ENCODE measurements at places on chromosomes 7 and 10. TPM values are rescaled to one million over a fixed set of nuclear protein-coding genes. Genes with fewer than 3 reads are reported as not detected.

GRM3 gene
- total RNA-seq = 14.3 TPM

ZNF786 gene
- 9.7 TPM for total RNA-seq

CAV1 gene
- 74.4 TPM for total RNA-seq

LIPK gene
- total RNA-seq = not detected

PKD1L1 gene
- 0.44 TPM for total RNA-seq

PTN gene
- total RNA-seq = 566 TPM

CDHR3 gene
- total RNA-seq = 13.6 TPM

CPVL gene
- total RNA-seq = 15.1 TPM

CYP17A1 gene
- 0.79 TPM for total RNA-seq

LIPN gene
- total RNA-seq = 0.30 TPM

COL26A1 gene
- total RNA-seq = 17.4 TPM

CYP2C8 gene
- 2.6 TPM for total RNA-seq

WDFY4 gene
- total RNA-seq = 3.8 TPM

EGFR gene
- total RNA-seq = 31.1 TPM

DNA sequence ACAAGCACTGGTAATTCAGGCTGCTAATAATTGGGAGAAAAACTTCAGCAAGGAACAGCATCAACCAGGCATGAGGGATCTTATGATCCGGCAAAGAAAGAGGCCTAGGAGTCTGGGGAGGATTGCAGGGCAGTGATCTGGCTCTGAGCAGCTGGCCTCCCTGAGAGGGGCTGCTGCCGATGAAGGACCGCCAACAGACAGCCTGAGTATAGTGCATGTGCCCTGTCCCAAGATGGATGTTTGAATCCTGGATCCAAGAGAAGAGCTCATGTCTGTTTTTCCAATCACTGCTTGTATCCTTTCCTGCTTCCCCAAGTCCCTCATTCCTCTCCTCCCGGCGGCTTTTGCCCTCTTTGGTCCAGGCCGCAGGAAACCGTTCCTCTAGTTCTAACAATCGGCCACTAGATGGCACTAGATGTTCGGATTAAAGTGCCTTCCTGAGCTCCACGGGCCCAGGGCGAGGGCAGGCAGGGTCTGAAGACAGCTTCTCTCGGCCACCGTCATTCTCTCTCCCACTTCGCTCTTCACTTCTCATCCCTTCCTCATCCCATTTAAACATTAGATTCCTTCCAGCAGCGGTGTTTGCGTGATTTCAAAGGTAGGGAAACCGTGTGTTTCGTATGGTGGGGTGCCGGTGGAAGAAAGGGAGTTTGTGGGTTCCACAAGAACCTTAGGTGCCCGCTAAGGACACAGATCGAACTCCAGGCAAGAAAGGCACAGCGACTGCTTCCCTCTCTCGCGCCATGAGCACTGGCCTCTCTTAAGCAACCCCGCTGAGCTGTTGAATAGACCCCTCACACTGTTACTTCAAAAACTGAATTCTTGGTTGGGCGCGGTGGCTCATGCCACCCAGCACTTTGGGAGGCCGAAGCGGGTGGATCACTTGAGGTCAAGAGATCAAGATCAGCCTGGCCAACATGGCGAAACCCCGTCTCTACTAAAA is 82.4 kb downstream of the ADCYAP1R1 start:
- DNase-seq = peak; percentile 80

- DNase-seq = no peak
Observed at GRCh38 chr10:4283846-4284610, 499.0 kb upstream of the KLF6 start.

DNA sequence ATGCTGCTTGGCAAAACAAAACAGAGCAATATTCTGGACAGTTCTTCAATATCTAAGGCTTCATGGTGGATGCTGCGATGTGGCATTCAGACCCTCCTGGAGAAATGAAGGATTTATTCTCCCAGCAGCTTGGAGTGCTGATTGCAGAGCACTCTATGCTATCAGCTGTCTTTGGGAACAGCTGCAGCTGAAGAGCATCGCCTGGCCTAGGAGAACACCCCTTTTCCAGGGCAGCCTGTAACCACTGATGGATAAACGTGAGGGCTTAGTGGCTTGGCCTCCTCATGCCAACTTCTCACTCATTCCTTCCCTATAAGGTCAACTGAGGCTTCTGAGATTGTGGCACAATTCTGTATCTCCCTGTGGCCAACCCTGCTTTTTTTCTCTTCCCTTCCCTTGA is 638.1 kb upstream of the CNTNAP2 start:
- no peak for DNase-seq

DNA sequence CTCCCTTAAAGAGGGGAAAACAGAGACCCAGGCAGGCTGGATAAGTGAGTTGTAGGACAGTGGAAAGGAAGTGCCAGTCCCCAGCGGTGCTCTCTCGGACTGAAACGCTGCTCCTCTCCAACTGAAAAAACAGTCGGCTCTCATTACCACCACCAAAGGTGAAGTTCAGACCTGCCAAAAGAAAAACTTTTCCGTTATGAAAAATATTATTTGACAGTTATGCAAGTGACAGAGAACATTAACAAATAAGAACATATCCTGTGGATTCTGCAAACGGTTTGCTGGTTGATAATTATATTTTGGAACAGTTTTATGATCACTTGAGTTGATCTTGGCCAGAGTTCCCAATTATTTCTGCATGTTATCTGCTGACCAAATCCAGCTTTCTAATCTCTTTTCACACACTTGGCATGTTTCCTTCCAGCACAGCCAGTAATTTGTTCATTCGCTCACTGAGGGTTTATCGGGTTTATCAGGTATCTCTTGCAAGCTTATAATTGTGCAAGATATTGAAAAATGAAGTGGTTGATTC is 82.6 kb downstream of the PTPRE start:
- no peak for DNase-seq

DNA sequence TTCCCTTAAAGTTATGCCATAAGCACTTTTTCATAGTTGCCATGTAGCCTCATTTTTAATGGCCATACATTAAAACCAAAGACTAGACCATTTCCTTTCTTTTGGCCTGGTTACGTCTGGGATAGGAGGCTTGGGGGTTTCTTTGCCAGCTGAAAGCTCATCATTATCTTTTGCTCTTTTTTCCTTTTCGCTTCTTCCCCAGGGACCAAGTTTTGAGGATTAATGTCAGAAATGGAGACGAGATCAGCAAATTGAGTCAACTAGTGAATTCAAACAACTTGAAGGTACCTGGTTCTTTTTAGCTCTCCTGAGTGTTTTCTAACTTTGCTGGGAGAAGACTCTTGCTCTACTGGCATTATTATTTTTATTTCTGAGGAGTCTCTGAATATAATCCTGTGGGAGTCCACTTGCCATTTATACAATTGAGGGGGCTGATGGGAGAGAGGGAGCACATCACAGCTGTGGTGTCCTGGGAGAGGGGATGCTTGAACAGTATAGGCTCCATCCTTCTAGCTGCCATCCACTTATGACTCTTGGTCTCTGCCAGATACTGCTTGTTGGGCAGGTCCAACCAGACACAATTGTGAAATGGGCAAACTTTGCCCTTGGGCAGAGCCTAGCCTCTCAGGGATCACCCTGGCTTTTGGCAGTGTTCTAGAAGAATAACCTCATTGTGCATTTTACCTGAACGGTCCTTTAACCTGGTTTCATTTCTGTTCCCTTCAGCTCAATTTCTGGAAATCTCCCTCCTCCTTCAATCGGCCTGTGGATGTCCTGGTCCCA is 5.8 kb downstream of the CPA4 start:
- DNase-seq = no peak

DNA sequence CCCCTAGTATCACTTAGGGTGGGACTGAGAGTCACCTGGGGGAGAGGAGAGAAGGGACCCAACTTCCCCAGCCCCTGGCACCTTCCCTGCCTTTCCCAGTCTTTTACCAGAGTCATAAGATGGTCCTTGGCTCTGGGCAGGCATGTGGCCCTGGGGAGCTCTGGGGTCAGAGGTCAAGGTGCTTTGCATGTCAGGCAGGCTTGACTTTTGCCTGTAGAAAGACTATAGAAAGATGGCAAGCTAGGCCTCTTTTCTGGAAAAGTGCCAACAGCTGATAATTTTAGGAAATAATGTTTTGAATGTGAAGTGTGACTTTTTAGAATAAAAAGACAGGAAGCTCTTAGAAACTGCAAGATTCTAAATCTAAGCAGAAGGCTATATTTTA is 67.5 kb downstream of the MKI67 start:
- no peak for DNase-seq

DNA sequence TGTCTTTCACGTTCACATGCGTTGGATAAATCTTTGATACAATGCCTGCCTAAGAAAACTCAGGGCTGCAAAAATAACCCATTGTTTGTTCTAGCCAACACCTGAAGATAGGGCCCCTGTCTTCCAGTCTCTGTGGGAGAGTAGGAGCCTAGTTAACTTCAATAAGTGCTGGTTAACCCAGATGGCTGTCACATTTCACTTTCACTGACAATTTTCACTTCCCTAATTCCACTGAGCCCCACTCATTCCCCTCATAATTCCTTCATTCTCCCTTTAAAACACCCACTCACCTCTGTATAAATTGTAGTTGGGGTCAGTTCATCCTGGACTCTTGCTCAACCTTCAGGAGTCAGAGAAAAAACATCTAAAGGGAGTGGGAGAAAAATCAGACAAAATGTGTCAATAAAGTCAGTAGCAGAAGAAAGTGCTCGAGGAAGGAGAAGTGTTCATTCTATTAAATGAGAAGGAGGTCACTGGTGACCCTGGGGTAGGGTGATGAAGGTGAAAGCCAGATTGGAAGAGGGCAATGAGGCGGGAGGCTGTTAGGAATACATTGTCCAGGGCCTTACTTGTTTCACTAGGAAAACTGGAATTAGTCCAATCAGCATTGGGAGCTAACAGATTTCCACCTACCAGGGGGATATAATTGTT is 51.2 kb upstream of the ABI1 start:
- DNase-seq = no peak

DNA sequence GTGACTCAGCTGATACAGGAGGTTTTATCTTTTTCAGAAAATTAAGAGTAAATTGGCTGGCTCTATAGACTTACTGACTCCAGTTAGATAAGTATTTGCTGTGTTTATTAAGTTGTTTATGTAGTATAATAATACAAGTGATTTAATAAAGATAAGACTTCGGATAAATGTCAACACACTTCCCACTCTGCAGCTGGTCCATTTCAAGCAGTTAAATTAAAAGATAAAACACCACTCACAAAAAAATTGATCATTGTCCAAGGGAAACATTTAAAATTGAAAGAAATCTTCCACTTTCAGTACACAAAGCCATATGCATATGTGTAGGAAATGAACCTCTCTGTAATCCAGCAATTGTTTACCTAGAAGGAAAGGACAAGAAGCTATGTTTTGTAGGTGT is 106.1 kb upstream of the SP8 start:
- DNase-seq = no peak

DNA sequence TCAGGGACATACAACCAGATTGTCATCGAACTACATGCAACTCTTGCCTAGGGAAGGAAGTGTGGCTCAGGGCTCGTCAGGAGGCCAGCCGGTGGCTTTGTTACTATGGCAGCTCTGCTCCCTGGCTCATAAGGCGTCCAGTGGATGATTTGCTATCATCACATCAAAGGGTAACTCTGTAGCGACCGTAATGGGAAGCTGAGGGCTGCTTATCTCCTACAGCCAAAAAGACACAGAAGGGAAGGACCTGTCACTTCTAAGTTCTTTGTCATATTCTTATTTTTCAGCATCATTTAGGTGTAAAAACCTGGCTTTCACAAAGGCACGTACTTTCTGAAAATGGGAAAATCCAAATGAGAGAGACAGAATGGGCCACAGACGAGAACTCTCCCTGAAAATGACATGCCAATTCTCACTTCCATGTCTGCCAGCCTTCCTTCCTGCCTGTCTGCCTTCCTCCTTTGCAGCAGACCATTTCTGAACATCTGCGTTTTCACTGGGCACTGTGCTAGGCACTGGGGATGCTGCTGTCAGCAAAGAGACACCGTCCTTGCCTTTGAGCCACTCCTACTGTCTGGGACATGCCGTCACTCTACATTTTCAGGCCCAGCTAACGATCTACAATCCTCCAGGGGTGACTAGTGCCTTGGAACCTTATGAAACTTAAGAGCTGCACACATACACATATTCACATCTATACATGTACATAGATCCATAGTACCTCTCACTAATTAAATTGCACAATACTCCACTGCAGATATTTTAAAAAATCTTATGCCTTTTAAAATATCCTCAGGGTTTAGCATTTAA is 26.9 kb downstream of the ENKUR start:
- no peak for DNase-seq

- no peak for DNase-seq
Observed at GRCh38 chr7:116340201-116340847, 130.0 kb downstream of the TES start.

DNA sequence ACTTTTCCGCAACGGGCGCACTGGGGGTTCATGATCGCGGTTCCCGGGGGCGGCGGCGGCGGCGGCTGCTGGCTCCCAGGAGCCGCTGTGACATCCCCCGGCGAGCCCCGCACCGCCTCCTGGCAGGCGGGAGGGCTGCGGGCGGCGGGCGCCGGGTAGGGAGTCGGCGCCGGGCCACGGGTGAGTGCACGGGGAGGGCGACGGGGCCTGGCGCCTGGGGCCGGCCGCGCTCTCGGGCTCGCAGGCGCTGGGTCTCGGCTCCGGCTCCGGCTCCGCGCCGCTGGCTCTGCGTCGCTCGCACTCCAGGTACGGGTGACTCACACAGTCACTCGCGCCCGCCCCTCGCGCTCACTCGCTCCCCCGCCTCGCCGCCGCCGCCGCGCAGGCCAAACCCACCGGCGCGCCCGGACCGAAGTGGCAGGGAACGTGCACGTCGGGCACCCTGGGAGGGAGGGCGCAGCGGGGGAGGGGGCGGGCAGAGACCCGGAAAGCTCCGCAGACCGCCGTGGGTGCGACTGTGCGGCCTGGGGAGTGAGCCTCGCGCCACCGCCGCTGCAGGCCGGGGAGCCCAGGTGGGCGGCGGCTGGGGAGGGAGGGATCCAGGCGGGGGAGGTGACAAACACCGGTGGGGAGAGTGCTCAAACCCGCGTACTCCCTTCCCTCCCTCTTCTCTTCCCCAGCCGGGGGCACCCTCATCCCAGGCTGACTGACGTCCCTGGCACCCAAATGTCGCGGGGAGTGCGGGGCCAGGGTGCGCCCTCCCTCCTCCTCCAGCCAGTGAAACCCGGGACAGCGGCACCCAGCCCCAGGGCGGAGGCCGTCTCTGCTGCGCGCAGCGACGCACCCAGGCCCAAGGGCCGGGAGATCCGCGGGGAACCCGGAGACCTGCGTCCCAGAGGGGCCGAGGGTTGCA is 276.9 kb upstream of the NEBL start:
- DNase-seq = no peak

- no peak for DNase-seq
Observed at GRCh38 chr10:10958041-10958440, 59.6 kb upstream of the CELF2 start.

- no peak for DNase-seq
Observed at GRCh38 chr7:47944536-47945260, 3.6 kb downstream of the PKD1L1 start.

GRCh38 chr10:78359640-78360091 is 326.0 kb downstream of the RPS24 start:
- DNase-seq = no peak

GRCh38 chr10:90195288-90195840 is 494.0 kb downstream of the KIF20B start:
- no peak for DNase-seq

DNA sequence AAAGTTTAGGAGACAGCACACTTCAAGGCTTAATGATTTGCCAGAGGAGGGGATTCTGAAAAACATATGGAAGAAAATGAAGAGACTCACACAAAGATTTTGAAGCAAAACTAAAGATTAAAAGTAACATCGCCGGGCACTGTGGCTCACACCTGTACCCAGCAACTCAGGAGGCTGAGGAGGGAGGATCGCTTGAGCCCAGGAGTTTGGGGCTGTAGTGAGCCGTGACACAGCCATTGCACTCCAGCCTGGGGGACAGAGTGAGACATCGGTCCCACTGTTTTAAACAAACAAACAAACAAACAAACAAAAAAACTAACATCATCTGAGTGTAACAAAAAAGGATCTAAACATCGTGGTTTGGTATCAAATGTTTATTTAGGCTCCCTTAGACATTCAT is 33.7 kb upstream of the DAGLB start:
- no peak for DNase-seq
